ENCODE measurements at places on chromosomes 6 and 20.
A peak's percentile ranks its signal among the peaks of the same experiment; 100 is the strongest.

- DNase-seq = no peak
Measured at GRCh38 chr20:21562656-21563055, 48.8 kb upstream of the NKX2-2 start.

GRCh38 chr20:32301719-32302506 lies 24.5 kb downstream of the KIF3B start:
- no peak for DNase-seq

DNA sequence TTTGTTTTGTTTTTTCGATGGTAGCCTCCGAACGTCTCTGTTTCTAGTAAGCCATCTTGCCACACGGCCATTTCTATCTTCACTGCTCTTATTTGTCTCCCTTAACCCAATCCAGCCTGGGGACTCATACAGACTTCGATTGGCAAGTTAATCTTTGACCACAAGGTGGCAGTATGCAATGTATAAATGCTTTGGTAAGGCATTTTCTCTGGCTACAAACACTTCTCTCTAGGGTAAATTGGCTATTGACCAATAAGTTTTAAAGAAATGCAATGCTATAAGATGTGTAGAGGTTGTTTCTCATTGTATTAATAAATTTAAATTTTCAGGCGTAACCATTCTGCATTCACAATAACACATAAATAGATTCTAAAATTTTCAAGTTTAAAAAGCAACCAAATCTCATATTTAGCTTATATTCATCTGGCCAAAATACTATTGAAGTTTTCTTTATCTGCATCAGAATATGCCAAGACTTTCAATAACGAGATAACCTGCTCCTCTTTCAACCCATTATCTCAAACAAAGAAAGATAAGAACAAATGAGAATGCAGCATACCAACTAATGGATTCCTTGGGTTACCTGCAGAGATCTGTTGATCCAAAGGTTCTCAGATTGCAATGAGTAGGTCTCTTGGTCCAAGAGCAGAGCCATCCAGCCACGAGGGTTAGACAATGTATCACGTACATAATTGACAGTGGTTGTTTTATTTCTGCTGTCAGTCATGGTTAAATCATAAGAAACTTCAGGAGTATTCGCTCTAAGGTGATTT lies 231.9 kb downstream of the PKHD1 start:
- DNase-seq = no peak

DNA sequence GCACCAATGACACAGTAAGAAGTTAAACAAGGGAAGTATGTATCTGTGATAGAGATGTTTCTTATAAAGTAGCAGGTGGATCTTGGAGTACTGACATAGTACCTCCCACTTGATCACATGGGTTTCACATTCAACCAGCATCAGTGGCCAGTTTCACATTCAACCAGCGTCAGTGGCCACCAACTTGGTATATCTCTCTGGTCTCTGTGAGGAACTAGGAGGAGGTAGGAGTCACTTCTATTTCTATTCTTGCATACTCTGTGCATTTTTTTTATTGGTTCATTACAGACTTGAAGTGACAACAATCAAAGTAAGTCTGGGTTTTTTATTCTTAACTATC lies 200.3 kb upstream of the SIM1 start:
- DNase-seq = no peak

GRCh38 chr6:56796196-56796532 lies 153.5 kb upstream of the DST start:
- DNase-seq = no peak

DNA sequence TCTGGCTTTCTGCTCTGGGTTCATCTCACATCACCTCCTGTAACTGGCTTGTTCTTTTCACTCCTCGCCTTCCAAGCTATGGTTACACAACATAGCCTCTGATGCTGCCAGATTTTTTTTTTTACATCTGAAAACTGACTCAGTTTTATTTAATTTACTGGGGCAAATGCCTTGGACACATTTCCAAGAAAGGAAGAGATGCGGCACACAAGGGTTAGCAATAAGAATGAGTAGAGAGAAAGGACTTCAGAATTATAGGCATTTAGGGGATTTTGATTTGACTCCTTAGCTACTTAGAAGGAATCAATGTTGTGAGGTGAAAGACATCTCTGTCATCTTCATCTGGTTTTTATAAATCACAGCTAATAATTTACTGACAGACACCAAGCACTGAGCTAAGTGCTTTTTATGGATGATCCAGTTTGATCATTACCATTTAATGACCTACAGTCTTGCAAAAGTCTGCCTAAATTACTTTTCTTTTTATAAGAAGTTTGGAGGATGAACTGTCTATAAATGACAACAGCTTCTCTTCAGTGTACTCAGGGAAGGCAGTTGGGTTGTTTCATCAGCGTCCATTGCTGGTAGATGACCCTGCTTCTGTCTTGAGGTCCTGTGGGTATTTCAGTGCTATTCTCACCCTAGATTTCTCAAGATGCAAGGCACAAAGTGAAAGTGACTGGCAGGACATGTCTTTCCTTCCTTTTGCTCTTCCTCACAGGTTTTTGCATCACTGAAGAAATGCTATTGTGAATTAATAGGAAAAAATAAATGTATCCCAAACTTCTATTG lies 31.1 kb downstream of the LAMA4 start:
- no peak for DNase-seq

DNA sequence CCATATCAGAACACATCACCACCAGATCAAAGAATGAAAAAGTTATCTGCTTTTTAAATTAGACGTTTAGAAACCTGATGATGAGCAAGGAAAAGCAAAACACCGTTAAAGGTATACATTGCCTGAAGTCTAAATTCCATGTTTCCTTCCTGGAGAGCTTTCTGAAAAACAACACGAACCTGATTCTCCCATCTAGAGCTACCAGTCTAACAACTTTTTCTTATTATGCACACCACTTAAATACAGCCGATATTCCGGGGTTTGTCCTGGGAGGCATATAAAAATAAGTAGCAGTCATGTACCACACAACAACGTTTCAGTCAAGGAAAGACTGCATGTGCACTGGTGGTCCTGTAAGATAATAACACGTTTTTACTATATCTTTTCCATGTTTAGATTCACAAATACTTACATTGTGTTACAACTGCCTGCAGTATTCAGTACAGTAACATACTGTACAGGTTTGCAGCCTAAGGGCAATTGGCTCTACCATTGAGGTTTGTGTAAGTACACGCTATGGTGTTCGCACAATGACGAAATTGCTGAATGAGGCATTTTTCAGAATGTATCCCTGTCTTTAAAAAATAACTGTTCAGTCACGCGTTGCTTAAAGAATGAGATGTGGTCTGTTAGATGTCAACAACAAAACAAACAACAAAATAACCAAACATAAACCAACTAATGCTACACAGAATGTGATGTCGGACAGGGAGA lies 19.1 kb upstream of the LYRM2 start:
- DNase-seq = no peak

DNA sequence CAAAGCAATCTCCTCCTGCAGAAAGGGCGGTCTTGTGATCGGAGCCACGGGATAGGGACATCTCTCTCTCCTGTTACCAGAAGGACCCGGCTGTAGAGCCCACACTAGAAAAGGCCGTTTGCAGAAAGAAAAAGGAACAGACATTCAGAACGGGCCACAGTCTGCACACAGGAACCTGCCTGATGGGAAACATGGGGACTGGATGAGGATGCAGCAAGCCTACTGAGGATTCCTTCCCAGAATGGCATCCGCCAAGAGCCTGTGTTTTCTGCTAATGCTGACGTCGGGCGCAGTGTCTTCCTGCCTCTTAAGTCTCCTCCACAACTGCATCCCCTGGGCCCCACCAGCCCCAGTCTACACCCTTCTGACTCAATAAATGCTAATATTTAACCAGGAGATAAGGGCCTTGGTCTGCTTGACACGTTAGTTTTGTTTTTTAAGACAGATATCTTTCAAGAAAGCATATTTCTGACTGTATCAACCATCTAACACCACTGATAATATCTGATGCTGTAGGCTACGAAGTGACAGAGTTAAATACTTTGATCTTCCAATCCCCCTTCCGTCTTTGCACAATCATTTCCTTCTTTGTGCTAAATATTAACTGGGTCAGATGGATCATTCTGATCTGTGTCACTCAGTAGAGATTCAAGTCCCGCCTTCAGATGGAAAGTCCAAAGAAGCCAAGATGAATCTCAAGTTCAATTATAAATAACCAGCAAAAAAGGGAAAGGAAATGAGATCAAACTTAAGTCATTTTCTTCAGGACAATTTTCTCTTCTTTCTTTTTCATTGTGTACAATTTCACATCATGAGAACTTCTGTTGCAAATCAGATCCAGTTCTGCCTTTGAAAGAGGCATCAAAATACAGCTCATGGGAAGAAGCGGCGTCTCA lies 20.7 kb downstream of the FAM50B start:
- no peak for DNase-seq

DNA sequence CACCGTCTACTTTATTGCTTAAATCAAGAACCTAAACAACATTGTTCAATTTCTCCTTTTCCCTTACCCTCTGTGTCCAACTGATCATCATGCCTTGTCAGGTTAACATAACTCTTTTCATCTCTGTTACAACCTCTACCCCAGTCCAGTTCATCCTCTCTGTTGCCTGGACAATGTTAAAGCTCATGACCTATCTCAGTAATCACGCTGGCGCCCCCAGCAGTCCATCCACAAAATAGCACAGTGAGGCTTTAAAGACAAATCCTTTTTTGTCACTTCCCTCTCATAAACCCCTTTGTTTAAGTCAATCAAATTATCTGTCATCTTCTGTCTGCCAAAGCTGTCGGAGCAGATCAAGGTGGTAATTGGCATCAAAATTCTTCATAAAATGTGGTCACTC lies 140.1 kb downstream of the QKI start:
- DNase-seq = no peak

DNA sequence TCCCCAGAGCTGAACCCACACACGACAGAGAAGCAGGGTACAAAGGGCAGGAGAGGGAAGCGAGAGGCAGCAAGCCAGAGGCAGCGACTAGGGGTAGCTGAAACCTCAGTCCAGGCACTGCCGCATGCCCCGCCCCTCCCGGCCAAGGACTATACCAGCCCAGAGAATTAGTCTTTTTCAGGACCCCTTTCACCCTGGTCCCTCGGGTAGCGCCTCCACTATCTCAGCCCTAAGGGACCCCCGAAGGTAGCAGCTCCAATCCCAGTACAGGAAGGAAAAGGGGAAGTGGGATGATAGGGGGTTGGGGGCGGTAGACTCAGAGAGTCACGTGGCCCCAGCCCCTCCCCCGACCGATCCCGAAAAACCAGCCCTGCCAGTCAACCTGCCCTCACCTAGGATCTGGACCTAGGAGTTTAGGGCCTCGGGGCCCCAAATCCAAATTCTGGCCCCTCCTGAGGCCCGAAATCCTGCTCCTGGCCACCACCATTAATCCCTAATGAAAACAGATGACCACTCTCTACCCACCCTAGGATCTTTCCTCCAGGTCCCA lies 1.3 kb downstream of the RGL2 start:
- no peak for DNase-seq

GRCh38 chr6:74128536-74128935 lies 432.5 kb downstream of the CD109 start:
- DNase-seq = no peak

DNA sequence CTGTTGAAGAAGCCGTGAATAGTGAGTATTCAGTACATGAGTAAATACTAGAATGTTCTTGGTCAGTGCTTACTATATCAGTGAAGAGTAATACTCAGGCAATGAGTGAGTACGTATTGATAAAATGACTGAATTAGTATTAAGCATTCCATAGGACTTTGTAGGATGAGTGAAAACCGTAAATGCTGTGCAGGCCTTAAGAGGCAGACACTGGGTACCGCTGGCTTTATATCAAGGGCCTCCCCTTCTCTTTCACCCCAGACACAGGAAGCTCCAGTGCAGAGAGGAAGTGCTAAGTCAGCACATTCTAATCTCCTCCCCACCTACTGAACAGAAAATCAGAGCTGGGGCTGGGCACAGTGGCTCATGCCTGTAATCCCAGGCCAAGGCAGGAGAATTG lies 24.2 kb downstream of the POFUT1 start:
- DNase-seq = no peak

GRCh38 chr20:9550871-9551270 lies 36.5 kb downstream of the LAMP5 start:
- DNase-seq = peak; percentile 52

GRCh38 chr6:72579865-72580264 lies 42.0 kb upstream of the KCNQ5 start:
- no peak for DNase-seq

- DNase-seq = no peak
Measured at GRCh38 chr6:21325201-21325856, 268.2 kb upstream of the SOX4 start.

DNA sequence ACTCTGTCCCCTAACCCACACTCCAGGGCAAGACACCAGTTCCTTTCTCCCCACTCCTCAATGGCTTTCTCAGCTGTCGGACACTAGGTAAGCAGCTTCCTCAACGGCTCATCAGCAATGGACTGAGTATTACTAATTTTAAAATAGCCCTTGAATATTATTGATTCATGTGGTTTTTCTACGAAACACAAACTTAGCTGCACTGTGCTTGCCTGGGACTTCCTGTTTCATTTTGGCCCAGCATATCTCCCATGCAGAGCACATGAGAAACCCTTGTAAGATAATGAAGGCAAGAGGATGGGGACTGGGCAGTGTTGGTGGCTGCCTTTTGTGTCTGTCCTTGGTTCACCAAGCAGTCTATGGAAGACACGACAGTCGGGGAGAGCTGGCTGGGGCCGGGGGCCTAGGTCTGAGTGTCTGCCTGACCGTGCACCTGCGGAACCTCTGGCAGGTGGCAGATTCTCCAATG lies 48.9 kb downstream of the RNASET2 start:
- DNase-seq = no peak

DNA sequence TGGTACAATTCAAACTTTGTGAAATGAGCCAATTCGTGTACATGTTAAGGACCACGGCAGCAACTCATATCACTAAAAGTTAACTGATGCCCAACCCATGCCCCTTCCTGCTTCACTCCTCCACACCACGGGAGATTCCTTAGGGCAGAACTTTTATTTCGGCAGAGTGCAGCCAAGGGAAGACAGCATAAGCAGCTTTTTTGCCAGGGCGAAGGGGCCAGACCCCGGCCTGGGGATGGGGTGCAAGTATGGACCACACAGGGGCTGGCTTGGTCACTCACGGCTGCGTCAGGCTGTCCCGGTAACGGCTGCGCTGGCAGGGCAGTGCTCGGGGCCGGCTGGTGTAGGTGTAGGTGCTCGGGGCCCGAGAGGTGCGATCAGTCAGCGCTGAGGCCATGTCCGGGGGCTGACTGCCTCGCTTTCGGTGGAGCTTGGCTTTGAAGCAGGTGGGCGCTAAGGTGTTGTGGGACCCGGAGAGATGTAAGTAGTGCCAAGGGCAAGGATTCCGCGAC lies 792 bp downstream of the RSPH3 start:
- DNase-seq = no peak

DNA sequence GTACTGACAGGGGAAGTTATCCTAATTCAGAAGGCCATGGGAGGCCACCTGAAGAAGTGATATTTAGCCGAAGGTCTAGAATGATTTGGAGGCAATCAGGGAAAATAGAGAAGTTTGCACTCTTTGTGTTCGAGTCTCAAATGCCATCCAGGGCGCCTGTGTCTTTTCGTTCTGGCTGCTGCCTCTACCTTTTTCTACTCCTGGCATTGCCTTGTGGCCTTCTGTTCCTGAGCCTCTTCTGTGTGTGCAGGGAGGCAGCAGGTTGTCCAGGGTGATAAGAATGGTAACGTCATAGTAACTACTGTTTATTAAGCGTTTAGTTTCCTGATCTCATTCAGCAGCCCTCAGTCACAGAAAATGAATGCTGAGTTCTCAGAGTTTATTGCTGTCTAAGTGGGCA lies 252.1 kb downstream of the FARS2 start:
- no peak for DNase-seq

Data from NCI-H1436 treated with DMSO at 0.1 percent for 48 hours (cell line).